ENCODE measurements at places on chromosomes 1 and 21.

- DNase-seq: no peak
Measured at GRCh38 chr1:230750986-230751625, 3.9 kb downstream of the CAPN9 start.

- no peak for DNase-seq
Measured at GRCh38 chr1:210362526-210362925, 33.8 kb downstream of the HHAT start.

DNA sequence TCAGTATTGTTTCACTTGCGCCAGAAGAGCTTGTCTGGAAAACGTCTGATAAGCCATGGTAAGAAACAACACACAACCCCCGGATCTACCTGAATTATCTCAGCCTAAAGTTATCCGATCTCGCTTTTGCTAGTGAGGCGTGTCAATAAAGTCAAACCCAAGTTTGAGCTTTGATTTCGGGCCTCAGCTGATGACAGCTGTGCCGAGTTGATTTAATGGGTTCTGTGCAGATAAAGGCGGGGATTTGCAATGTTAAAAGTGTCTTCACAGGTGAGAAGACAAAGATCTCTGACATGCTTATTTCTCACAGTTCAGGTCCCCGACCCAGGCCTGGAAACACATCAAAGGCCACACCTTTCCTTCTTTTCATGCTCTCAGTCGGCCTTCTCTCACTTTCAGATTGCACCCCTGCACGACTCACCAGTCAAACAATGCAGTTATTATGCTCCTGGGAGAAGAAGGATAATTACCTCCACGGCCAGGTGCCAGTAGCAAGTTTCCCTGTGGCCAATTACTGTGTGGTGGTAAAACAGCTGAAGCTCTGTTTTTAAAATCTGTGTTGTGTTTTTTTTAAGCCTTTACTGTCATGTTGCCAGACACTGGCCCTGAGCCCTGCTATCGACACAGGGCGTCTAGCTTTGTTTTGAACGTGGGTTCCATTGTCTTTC is 245.3 kb upstream of the RUNX1 start:
- no peak for DNase-seq

DNA sequence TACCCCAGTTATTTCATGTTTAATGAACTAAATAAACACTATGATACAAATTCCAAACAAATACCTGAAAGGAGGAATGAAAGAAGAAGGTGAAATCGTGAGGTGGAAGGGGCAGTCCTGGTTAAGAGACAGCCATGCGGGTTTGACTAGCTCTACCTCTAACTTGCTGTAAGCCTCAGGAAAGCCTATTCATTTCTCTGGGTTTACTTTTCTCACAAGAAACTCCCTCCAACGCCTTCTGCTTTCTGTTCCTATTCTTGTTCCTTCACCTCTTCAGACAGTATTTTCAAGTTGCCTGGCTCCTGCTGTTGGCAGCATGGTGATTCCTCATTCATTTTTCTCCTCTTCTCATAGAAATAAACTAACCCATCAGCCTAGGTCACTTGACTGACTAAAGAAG is 92.4 kb downstream of the NTPCR start:
- no peak for DNase-seq

DNA sequence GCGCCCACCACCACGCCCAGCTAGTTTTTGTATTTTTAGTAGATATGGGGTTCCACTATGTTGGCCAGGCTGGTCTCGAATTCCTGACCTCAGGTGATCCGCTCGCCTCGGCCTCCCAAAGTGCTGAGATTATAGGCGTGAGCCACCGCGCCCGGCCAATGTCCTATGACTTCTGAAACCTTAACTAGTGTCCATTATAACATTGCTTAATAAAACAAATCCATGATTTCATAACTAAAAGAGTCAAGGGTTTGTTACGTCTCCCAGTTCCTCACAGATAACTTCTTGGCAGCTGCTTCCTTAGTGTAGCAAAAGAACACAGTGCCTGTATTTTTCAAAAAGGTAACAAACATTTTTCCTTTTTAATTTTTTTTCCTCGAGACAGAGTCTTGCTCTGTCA is 53.6 kb downstream of the FBXO42 start:
- DNase-seq: no peak

DNA sequence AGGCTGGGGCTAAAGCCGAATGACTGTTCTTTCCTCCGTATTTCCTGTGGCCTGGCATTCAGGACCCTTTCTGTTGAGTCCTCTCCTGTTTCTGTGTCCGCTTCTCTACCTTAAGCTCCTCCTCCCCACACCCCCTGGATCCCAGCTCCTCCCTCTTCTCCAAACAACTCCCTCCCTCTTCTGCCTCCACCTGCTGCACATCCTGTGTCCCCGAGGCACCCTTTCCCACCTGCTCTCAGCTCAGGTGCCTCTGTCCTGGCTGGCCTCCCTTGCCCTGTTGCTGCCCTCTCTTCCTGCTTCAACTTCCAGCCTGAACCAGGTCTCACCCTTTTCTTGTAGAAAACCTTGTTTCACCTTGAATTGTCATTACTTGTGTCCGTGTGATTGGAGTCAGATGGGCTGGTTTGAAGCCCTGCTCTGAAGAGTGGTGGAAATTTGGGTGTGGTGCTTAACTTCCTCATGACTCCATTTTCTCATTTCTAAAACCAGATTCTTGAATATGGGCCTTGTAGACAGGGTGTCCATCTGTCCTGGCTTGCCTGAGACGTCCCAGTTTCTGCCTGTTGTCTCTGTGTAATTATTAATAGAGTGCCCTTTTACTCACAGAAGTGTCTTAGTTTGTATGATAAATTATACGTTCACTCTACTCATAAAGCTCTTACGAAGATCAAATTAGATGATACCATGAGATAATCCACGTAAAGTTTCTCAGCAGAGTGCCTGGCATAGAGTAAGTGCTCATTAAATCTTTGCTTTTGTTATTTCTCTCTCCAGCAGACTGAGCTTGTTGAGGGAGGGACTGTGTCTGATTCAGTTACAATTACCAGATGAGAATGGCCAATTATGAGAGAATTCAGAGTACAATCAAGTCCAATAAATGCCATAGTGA is 58.9 kb upstream of the TRABD2B start:
- DNase-seq: no peak

- peak; percentile 5 for DNase-seq
Measured at GRCh38 chr1:241518476-241519307, 863 bp downstream of the FH start.

GRCh38 chr1:60071296-60071695 is 2.3 kb downstream of the C1orf87 start:
- DNase-seq: no peak

DNA sequence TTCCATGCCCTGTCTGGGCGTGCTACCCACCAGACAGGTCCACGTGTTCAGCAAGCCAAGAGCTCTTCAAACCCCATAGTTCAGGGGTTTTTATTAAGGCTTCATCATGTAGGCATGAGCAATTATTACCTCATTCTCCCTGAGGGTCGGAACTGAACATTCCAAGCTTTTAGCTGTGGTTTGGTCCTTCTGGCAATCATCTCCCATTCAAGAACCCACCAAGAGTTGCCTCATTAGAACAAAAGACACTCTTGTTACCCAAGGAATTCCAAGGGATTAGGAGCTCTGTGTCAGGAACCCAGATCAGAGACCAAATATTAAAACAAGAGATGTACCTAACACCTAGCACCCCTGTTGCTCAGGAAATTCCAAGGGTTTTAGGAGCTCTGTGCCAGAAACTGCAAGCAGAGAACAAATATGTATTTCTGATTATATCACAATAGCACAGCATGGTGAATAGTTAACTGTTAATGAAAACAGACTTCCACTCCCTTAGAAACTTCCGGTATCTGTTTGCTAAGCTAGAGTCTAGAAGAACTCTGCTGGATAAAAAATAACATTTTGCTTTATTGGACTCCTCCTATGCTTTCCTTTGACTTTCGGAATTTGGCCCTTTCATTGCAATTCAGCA is 201.2 kb upstream of the L1TD1 start:
- DNase-seq: no peak

- DNase-seq: no peak
Measured at GRCh38 chr1:17527036-17527914, 12.2 kb upstream of the ARHGEF10L start.

DNA sequence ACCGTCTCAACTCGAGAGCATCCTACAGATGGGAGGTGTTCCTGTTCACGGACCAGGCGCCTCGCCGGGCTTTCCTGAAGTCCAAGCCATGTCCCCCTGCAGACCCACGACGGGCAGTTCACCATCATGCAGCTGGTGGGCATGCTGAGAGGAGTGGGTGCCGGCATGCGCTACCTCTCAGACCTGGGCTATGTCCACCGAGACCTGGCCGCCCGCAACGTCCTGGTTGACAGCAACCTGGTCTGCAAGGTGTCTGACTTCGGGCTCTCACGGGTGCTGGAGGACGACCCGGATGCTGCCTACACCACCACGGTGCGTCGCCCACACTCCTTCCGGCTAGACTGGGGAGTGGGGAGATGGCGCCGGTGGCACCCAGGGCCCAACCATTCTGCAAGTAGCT is 35.4 kb downstream of the EPHA8 start:
- no peak for DNase-seq

- no peak for DNase-seq
Measured at GRCh38 chr21:33561373-33561772, 18.5 kb downstream of the SON start.

DNA sequence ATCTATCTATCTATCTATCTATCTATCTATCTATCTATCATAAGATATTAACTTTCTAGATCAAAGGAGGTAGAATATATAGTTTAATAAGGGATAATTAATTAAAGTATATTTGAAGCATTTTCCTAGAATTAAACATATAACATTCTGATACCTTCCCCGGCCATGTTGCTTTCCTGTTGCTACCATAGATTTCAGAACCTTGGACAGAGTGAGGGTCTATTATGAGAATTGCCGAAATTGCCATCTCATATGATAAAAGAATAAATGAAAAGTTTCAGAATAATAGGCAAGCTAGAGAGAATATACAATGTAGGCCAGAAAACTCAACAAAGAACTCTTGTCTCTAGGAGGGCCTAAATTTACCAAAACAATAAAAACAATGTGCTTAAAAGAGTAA is 706.1 kb upstream of the TMPRSS15 start:
- no peak for DNase-seq

DNA sequence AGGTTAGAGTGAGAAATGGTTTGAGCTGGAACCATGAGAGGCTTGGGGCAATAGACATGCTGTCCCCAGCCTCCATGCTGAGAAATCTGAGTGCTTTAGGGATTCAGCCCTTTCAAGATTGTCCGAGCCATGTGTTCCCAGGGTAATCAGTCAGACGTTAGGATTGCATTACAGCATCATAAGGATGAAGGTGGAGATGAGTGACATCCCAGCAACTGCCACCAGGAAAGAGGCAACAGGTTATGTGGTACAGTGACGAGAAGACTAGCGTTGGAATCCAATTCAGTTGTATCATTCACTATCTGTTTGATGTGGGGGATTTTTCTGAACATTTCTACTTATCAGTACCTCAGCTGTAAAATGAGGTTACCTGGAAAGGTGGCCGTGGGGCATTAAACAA is 1.7 kb downstream of the CAMK1G start:
- no peak for DNase-seq

DNA sequence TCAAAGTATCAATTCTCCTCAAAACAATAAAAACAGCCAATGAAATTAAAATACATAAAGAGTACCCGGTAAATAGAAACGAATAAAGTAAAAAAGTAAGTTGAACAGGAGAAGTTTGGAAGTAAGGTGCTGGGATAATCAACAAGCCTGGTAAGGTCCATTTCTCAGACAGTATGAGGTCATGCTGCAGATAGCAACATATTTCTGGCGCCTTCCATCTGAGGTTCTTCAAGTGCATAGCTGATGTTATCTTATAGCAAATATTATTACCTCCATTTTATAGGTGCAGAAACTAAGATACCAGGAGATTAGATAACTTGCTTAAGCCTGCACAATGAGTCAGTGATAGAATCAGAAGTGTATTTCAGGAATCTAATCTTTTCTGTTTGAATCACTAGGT is 23.7 kb upstream of the CEP350 start:
- DNase-seq: no peak

GRCh38 chr1:182229451-182229850 is 162.1 kb downstream of the GLUL start:
- DNase-seq: no peak

- no peak for DNase-seq
Measured at GRCh38 chr1:153434746-153435455, 18.6 kb downstream of the S100A7A start.

DNA sequence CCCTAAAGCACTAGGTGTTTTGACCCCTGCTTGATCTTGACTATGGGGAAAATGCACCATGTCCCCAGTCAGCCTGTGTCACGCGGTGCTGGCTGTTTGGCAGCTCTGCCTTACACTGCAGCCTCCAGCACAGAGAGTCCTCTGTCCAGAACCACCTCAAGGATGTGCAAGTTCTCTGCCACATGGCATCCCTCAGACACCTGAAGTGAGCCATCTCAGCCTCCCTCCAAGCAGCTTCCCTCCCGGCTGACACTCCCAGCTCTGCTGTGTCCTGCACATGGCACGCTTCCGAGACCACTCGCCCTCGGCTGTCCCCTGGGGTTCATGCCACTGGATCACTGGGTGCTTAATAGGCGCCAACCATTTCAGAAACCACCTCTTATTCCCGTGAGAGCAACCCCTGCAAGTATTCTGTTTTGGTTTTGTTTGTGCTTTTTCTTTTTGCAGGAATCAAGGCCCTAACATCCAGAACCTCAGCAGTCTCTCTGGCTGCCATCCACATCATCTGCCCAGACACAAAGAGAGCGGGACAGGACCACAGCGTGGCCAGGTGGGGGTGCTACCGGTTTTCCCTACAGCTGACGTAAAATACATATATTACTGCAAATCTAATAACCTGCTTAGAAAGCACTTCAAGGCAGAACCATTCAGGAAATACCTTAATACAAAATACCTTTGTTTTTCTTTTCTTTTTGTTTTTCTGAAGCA is 45.7 kb downstream of the CAPZB start:
- DNase-seq: no peak

DNA sequence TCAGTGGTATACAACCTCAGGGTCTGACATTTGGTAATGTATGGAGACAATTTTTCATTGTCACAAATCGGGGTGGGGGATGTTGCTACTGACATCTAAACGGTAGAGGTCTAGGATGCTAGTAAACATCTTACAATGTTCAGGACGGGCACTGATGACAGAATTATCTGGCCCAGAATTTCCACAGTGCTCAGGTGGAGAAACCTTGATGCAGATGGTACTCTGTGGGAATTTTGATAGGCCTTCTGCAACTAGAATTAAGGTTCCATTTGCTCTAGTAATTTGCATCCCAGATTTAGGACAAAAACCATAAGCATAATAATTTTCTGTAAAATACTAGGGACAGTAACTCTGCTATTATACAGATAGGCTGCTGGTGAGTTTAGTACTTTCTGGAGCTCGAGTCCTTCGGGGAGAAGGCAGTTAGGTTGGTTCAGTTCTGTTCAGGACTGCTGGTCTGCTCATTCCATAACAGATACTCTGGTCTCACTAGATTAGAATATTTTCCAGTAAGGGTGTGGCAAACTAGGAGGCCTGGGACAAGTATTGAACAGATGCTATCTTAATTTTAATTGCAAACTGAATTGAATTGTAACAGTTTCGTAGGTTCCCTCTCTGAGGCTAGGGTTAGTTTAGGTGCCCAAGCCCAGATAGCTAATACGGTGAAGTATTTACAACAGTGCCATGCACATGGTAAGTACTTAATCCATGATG is 11.4 kb downstream of the METTL13 start:
- DNase-seq: no peak

Measured in HL-60 (cell line).